Activated gamma-delta T cell treated with Interleukin-2 at 50 U/mL for 16 hours (primary cell): ENCODE measurements at places on chromosomes 4 and X.

DNA sequence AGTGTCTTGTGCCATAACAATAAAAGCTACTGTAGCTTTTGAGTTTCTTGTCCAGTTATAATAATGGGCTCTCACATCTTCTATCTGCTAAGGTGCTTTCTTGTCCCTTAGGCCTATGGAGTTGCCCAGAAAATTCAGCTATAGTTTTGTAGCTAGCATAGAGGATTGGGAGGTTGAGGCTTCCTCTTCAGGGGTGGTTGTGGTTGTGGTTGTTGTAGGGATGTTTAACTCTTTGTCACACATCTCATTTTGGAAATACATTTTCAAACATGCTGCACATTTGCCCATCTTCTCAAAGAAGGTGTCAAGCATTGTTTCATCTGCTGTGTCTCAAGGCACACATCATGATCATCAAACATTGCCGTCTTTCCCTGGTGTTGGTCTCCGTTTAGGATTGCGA, 65.0 kb downstream of the ATXN3L start:
- no peak for DNase-seq

DNA sequence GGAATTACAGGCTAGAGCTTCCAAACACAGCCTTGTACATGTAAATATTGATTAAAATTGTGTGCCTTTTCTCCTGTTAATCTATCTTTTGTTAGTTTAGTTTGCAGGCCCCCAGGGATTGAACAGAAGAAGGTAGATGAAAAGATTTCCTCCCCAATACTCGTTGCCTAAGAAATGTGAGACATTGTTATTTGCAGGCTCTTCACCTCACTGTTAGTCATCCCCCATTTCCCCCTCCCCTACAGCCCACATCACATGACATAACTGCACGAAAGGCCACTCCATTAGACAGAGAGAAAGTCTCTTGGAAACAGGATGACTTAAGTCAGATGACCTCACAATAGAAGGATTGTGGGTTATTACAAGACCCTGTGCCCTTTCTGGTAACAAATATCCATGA, 13.3 kb upstream of the MID1 start:
- no peak for DNase-seq

DNA sequence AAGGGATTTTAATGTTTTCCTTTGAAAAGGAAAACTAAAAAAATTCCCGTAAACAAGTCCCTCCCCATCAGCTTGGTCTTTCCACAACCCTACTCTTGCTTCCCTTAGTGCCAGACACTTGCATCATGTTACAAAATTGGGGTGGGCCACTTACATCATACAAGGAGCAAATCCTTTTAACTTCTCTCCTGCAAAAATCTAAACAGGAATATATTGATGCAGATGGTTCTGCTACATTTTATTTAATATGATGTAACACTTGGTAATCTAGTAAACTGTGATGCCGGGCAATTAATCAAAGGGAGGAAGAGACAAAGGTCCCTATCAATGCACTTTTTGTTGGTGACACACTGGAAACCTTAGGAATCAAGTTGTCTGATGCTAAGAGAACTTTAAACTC, 125.3 kb downstream of the UBE2K start:
- DNase-seq: no peak

DNA sequence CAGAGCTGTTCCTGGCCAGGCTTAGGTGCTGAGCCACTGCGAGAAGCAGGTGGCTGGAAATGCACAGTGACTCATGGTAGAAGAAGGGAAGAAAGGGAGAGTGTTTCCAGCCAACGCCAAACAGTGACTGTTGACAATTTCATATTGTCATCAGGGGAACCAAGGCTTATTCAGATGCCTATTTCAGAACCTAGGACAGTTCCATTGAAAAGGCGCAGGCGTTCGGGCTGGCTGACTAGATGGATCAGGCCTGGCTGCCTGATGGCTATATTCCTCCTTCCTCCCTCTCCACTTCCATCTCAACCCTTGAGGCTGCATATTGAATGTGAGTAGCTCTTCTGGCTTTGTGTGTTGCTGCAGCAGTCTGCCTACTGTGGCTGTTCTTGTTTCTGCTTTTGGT, 73.0 kb upstream of the FRMPD4 start:
- DNase-seq: no peak

- no peak for DNase-seq
Observed at GRCh38 chr4:10552591-10553280, 95.5 kb upstream of the ZNF518B start.

- no peak for DNase-seq
Observed at GRCh38 chr4:23135792-23136645, 443.3 kb downstream of the GBA3 start.

GRCh38 chrX:46630141-46630540, 56.6 kb downstream of the CHST7 start:
- no peak for DNase-seq

DNA sequence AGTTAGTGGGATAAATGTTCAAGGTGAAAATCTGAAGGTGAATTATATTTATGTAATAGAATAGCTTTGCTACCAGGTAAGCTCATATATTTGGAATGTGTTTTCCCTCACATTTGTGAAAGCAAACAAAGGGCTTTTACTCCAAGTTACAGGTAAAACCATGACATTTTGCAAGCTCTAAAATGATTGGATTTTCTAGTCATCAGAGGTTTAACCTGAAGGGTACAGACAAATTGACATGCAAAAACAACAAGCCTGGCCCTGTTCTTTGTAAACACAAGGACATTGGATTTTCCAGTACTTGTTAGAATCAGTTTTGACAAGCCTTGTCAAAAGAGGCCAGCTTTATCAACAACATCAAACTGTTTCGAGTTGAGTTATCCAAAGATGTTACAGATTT, 51.7 kb downstream of the ZFX start:
- DNase-seq: no peak

DNA sequence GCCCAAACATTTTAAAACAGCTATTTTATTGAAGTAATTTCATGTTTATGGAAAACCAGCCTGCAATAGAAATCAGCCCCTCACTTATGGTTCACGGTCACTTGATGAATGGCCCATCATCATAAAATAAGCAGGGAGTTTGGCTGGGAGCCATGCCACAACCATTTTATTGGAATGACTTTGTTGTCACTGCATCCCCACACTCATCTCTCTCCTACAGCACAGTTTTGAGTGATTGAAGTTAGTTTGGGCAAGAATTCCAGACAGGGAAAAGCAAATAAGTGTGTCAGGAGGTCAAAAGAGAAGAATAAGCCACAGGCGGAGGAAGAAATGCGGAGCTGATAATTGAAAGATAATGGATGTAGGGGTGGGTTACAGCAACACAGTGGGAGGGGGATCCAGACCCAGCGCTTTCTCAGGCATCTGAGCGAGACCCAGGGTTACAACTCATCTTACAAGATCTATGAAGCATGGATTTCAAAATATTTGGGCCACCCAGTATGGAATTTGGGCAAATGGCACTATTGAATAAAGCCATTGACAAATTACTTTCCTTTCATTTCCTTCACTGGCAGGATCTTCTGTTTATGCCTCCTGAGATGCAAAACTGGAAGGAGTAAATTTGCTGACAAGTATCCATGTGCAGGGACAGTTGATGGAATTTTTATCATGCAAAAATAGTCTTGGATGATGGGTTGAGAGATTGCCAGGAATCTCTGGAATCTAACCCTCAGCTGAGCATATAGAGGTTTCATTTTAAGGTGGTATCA, 100.8 kb downstream of the SHROOM3 start:
- no peak for DNase-seq

GRCh38 chr4:184514121-184514988, 40.0 kb upstream of the IRF2 start:
- DNase-seq: no peak

DNA sequence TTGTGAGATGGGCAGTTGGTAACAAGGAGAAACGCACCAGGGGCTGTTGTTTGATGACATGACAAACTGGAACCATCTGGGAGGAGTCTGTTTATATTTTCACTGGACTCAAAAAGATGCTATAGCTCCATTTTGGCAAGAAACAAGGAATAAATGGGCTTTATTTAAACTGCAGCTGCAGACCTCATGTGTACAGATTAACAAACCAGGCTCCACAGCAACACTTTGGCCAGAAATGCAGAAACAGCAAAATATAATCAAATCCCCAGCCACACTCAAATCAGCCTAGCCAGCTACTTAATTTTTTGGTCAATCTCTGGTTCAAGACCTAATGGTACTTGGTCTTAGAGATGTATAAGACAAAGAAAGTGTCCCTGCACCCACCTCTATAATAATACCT, 52.7 kb downstream of the ASB9 start:
- no peak for DNase-seq
